ENCODE measurements at places on chromosomes 6 and 20.

DNA sequence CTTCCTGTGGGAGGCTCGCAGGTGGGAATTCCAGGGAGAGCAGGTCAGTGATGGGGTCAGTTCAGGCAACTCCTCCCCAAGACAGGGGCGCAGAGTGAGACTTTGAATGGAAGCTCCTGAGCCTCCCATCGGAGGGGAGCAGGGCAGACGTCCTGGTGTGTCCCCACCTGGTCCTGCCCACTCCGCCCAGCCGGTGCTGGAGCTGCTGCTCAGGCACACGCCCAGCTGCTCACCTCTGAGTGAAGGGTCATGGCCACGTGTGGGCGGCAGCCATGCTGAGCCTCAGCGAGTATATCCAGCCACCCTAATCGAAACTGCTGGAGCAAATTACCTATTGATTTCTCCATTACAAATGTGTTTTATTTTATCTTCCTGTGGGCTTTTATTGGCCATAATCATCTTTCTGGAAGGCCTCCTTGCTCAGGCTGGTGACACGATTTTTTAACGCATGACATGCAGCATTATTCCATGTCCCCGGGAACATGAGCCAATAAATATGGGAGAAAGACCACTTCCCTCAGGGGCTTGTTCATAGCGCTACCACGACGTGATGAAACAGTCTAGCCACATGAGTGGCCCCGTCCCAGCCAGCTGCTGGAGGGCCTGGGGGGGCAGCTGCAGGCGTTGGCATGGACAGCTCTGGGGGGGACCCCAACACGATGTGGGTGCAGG is 148.1 kb downstream of the TAF4 start:
- no peak for DNase-seq

DNA sequence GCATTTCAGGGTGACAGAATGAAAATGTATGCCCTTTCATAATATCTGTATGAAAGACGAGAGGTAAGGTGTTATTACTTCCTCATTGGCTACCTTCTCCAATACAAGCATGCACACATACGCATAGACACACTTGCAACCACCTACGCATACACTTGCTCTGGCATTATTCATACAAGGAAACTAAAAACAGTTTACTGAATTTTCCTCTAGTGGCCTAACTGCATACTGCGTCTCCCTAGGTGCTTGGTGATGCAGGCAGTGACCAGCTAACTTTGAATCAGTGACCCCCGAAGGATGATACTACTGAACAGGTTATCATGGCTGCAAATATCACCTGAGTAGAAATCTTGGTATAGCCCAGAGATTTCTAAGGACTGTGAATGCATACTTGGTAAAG is 593.1 kb downstream of the PKHD1 start:
- DNase-seq = no peak

DNA sequence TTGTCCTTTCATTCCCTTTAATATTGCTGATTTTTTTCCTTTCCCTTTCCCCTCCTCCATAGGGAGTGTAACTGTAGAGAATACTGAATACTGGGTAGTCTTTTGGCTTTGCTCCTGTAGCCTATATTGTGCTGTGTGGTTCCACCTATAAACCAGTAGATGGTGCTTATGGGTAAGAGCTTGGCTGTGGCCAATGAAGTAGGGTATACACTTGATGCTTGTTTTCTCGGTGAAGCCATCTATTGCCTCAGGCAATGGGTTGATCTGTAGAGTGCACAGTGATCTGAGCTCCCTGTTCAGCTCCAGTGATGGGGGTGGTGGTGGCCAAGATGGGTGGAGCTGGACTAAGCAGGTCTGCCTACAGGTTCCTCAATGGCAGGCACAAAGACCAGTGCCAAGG is 203.3 kb upstream of the IMPG1 start:
- no peak for DNase-seq

DNA sequence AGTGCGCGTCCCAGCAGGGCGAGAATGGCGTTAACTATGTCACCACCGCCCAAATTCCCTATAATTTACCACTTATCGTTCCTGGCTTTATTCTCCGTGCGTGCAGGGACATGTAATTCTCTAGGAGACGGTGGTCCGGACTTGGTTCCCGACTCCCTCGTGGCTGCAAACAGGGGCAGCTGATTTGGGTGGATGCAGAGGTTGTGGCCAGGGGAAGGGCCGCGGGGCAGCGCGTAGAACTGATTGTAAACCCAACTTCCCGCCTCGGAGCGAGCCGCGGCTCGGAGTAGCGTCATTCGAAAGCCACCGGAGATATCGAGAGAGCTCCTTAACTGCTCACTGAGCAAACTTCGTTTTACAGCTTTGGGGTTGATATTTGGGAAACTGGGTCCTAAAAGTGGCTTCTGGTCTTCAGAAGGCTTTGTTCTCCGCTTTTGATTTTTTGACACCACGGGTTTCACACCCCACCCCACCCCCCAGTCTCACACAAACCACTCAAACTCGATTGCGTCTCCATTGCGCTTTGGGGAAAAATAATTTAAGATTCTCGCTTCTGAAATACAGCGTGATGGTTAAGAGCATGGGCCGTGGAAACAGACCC is 17.5 kb upstream of the ZSCAN9 start:
- DNase-seq = peak; percentile 60

- no peak for DNase-seq
Measured at GRCh38 chr6:112030206-112030960, 23.5 kb upstream of the CCN6 start.

DNA sequence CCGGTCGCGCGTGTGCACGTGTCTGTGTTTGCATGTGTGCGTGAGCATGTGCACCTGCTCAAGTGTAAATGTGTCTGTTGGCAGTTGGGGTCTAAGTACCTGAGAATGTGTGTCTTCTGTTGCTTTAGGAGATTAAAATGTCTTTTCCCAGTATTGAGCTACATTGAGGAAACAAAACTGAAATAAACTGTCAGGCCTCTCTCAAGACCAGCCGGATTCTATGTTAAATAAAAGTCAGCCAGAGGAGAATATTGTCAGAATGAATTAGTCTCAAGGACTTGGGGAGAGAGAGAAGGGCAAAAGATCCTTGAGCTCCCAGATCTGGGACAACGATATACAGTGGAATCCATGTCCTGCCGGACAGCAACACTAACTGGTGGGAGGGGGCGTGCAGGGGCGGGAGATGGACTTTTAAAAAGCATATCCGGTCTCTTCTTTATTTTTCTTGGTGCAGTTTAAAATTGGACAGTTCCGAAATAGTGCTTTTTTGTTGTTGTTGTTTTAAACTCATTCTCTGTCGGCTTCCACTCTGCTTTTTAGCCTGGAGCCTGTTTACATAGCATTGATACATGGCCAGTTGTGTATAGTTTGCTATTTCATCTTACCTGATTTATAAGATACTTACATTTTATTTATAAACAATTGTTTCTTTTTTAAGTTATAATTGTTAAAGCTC is 3.3 kb upstream of the TBX18 start:
- DNase-seq = no peak

- DNase-seq = no peak
Measured at GRCh38 chr6:56756219-56756789, 113.6 kb upstream of the DST start.

DNA sequence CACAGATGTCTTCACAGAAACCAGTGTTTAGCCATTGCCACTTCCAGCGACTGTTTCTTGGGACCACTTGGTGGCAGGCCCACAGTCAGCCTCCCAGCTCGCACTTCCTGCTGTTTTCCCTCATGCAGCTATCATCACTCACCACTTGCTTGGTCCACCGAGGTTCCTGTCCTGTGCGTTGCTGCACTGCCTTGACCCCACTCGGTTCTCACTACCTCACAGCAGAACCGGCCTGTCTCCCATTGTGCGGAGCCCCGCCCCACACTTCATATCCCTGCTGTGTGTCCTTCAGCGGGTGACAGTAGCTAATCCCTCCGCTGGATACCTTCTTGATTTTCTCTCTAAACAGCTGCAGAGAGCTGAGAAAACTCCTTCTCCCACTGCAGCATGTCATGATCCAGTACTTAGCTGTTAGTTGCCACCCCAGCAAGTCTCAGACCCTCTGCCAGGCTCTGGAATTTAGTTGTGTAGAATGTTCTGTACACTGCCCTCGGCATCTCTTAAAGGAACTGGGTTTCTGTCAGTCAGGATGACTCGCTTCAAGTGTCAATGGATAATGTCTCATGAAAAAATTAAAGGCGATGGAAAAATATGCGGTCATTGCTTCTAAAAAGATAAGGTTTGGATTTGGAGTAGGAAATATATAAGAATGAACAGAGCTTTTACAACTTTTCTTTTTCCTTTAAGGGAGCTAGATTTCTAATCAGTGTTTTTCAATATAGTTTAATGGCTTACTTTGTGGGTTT is 208.0 kb downstream of the FARS2 start:
- no peak for DNase-seq

- DNase-seq = no peak
Measured at GRCh38 chr20:22581437-22582385, 2.7 kb downstream of the FOXA2 start.

DNA sequence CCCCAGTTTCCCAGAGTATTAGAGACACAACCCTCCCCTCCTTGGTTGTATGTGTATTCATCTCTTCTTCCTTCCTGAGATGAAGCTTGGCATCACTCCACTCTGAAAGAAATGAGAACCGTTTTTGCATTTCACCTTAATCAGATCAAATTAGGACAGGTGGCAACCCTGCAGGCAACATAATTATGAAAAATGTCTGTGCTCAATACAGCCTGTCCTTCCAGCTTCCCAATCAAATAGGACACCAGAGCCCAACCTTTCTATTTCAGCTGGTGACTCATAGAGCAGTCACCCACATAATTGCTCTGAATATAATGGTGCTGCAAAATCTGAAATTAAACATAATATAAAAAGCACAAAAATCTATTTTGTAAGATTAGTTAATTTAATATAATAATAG is 310.2 kb upstream of the AGPAT4 start:
- no peak for DNase-seq

- DNase-seq = no peak
Measured at GRCh38 chr6:120447605-120448004, 886.7 kb downstream of the TBC1D32 start.

DNA sequence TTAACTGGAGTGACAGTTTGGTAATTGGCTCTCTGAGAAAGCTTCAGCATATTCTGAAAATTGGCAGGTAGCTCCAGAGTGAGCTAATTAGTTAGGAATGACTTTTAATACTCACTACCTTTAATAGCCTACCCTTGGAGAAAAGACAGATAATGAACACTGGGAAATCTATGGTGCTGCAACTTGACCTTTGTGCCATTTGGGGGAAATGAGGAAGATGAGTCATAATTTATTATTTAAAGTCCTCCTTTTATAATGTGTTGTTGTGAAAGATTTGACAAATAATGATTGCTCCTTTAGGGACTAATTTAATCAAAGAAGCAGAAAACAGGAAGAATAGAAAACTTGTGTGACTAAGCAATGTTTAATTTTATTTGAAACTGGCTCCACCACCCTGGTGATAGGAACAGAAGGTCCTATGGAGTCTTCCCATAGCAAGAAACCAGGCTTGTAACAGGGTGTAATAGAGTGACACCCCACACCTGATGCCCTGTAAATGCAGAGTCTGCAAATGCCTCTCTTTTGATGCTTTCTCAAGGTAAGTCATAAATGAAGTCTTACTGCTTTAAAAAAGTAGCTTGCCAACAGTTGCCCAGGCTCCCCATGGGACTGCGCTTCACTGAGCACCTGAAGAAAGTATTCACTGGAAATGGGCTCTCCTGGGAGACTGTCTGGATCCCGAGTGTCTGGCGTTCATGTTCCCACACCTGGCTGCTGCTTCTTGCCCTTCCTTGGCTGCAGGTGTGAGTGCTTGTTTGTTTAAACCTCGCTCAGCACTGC is 134.4 kb downstream of the LRRC1 start:
- DNase-seq = no peak

- no peak for DNase-seq
Measured at GRCh38 chr6:140711019-140711613, 1336.7 kb upstream of the CITED2 start.

DNA sequence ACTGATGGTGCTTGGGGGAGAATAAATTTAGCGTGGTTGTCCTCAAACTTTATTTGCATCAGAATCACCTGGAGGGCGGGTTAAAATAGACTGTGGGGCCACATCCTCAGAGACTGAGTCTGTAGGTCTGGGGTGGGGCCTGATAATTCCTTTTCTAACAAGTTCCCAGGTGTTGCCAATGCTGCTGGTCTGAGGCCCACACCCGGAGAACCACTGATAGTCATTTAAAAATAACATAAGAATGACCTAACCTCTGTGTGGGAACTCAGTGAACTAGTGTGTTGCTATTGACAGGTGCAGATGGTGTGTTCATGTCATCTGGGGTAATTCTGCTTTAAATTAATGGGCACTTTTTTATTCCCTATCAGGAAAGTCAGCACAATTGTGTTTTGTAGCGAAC is 64.8 kb downstream of the RTN4IP1 start:
- DNase-seq = no peak

- DNase-seq = no peak
Measured at GRCh38 chr20:45409521-45410272, 1.6 kb downstream of the DBNDD2 start.

- no peak for DNase-seq
Measured at GRCh38 chr20:3935295-3935955, 46.2 kb downstream of the PANK2 start.

DNA sequence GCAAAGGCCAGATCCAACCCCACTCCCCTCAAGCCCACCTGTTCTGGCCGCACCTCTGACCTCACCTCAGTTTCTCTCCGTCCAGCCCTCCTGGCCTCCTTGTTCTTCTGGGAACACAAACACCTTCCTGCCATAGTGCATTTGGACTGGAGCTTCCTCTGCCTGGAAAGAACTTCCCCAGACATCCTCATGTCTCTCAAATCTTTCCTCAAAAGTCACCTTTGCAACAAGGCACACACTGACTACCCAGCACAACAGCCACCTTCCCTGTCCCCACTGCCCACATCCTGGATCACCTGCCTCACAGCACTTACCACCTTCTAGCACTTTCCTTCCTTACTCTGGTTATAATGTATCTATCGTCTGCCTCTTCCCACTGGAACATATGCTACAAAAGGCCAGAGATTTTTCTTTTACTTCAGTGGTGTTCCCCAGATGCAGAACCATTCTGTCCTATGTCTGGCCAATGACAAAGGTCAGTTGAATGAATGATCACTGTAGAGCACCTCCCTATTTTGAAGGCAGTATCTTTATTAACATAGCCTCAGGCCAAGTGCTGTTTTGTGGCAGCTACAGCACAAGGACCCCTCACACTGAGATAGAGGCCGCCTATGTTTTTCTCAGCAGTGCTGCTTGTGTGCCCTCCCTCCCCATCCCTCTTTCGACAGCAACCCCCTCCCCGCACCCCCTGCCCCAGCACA is 4.1 kb downstream of the HLA-B start:
- no peak for DNase-seq

DNA sequence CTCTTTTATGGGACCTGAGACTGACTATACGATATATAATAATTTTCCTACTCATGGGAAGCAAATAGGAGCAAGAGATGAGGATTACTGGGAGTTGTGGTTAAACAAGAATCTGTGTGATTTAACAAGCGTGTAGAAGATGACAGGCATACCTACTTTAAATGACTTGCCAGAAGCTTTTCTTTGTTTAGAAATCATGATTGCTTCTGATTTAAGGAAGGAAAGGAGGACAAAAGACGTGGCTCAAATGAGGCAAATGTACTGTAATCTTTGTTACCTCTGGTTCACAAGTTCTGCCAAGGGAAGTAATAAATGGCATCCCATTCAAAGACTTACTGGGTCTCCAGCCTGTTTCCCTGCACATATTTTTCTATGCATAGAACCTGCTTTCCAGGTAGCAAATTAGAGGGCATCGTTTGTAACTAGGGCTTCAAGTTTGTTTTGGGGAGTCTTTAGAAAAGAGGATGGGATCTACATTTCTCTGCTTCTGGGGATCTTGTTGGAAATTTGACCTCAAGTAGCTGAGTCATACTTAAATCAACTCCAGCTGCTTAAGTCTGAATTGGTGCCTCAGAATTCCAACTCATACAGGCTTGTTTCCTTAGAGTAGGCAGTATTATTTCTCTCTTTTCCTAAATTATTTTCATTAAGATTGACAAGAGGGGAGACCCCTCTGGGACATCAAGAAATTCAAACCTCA is 2.9 kb upstream of the TRMT11 start:
- no peak for DNase-seq
